Immature natural killer cell (primary cell): ENCODE measurements at places on chromosomes 11 and 22.

DNA sequence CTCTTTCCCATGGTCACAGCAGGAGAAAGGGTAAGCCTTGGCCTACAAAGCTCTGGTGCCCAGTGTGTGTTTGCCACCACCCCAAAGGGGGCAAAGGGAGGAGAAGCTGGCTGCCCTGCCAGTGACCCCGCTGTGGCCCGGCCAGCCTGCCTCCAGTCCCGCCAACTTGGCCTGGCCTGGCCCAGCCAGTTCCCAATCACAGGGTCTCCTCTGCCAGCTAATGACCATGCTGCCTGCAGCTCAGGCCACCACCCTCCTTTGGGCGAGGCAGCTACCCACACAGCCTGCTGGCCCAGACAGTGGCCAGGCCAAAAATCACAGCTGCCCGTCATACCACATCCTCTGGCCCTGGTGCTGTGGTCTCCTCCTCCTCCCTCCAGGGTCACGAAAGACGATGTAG, 5.1 kb downstream of the GDPD5 start:
- H3K27me3 ChIP-seq, result peaks cover 5% of the 10 kb centered on the region
- H3K36me3 ChIP-seq, result no peaks in the 10 kb centered on the region
- no peak overlapping the region for H3K27ac ChIP-seq
- no peak overlapping the region for H3K4me3 ChIP-seq
- no peak for DNase-seq

GRCh38 chr11:32318071-32319055, 117.0 kb downstream of the WT1 start:
- H3K4me1 ChIP-seq, result peaks cover 8% of the 10 kb centered on the region
- H3K4me3 ChIP-seq, result no peak overlapping the region
- H3K36me3 ChIP-seq, result no peaks in the 10 kb centered on the region
- H3K27me3 ChIP-seq, result peaks cover under 1% of the 10 kb centered on the region
- DNase-seq, result no peak

DNA sequence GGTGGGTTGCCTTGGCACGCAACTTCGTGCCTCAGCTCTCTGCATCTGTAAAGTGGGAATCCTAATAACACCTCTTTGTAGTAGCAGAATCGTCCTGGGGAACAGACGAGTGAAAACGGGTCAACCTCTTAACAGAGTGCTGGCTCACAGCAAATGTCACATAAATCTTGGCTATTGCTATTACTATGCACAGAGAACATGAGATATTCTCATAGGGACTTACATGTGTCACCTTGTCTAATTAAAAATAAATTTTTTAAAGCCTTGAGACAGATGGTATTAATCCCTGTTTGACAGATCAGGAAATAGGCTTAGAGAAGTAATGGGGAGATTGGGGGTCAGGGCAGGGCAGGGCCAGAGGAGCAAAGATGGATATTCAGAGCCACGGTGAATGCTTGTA, 44.3 kb upstream of the IGSF9B start:
- H3K4me3 ChIP-seq, result no peak overlapping the region
- H3K36me3 ChIP-seq, result no peaks in the 10 kb centered on the region
- no peaks in the 10 kb centered on the region for H3K4me1 ChIP-seq
- H3K27ac ChIP-seq, result no peak overlapping the region
- peaks cover 4% of the 10 kb centered on the region for H3K27me3 ChIP-seq

DNA sequence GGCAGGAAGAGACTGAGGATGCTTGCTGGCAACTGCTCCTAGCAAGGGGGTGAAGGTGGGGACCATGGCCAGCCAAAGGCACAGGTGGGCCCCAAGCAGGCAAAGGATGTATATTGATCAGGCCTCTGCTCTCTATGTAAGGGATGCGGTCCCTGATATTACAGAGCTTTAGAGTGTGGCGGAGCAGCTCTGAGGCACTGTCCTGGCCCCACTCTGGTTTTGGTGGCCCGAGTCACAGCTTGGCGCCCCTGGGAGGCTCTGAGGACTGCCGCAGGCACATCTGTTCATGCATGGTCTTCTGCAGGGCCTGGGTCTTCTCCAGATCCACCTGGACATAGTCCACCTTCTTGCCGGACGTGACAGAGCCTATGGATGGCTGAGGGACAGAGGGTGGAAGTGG, 45.5 kb downstream of the GAB4 start:
- no peak overlapping the region for H3K27ac ChIP-seq
- no peaks in the 10 kb centered on the region for H3K4me1 ChIP-seq
- H3K4me3 ChIP-seq, result no peak overlapping the region
- peaks cover 2% of the 10 kb centered on the region for H3K27me3 ChIP-seq

DNA sequence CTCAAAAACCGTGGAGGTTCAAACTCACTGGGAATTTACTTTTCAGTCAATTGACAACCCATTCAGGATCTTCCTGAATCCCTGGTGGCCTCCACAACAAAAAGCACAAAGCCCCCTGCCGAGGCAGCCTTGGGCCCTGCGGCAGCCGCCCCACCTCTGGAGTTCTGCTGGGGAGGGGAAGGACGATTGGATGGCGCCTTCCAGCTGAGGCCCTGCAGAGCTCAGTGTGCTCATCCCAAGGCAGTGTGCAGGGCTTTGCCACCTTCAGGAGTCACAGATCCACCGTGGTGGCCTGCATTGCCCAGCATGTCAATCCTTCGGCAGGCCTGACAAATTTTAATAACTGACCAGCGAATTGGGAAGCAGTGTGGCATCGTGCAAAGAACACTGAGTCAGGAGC, 7.4 kb downstream of the ZFTA start:
- no peak for DNase-seq
- peaks cover 15% of the 10 kb centered on the region for H3K36me3 ChIP-seq
- no peak overlapping the region for H3K4me3 ChIP-seq
- no peaks in the 10 kb centered on the region for H3K27me3 ChIP-seq
- peak overlapping the region; percentile 39 for H3K27ac ChIP-seq

DNA sequence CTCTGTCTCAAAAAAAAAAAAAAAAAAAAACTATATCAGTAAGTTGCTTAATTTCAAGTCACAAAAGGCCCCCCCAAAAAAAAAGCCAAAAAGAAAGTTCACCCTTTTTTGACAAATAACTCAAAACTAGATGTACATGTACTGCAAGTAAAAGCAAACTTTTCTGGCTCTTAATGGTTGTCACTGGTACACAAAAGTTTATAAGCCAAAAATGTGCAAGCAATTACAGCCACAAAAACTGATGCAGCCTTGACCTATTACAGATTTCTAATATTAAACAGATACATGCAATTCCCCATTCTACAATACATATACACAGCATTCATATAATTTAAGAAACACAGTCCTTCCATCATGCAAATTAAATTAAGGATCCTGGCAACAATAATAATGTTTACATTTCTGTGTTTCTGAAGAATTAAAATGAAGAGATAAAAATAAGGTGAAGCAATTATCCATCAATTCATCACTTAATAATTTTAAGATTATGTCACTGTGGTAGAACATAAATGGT, 18.6 kb downstream of the PICALM start:
- no peaks in the 10 kb centered on the region for H3K27me3 ChIP-seq
- DNase-seq, result no peak
- peaks cover 100% of the 10 kb centered on the region for H3K4me1 ChIP-seq
- H3K27ac ChIP-seq, result peak overlapping the region; percentile 73
- H3K4me3 ChIP-seq, result no peak overlapping the region
- H3K36me3 ChIP-seq, result no peaks in the 10 kb centered on the region
